Kidney (tissue), 22 donors: ENCODE measurements at places on chromosomes 1 and 21.

DNA sequence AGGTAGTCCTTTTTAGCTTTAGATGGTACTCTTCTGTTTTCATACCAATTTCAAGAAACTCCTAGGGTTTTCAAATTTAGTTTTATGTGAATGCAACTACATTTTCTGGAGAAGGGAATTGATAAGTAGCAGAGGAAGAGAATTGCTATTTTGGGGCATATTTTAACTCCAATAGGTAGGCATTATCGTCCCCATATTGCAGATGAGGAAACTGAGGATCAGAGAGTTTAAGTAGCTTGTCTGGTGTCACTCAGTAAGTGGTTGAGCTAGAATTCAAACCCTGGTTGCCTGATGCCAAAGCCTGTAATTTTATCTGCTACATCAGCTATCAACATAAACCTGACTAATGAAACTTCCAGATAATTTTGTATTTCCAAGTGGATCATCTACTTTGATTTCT is 1.9 kb downstream of the NFYC start:
- no peak for DNase-seq

DNA sequence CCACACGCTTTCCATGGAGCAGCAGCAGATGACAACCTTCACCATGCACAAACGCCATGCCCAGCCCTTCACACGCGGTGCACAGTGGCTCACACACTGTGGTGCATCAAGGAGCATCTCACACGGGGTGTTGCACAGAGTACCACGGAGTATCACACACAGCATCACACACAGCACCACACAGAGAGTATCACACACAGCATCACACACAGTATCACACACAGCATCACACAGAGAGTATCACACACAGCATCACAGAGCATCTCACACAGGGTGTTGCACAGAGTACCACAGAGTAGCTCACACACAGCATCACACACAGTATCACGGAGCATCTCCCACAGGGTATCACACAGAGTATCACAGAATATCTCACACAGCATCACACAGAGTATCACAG is 122.2 kb upstream of the RAB4A start:
- DNase-seq: no peak

- no peak for DNase-seq
These were observed 30.7 kb upstream of the KIAA1614 start for GRCh38 chr1:180881806-180882509.

GRCh38 chr1:17579951-17580939 is 40.7 kb downstream of the ARHGEF10L start:
- DNase-seq: no peak
